ENCODE measurements at places on chromosomes 7 and 10.
A peak's percentile ranks its signal among the peaks of the same experiment; 100 is the strongest.

GRCh38 chr7:130970696-130971095, 236.7 kb upstream of the KLF14 start:
- no peak for DNase-seq

DNA sequence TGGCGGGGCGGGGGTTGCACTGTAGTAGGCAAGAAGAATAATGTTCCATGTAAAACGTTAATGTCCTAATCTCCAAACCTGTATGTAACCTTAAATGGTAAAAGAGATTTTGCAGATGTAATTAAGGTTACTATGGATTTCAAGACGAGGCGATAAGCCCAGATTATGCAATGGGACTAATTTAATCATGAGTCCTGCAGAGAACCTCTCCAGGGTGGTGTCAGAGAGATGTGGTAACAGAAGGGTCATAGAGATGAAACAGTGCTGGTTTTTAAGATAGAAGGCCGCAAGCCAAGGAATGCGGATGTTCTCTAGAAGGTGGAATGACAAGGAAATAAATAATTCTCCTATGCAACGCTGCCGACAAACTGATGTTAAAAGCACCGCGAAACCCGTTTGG, 57.1 kb downstream of the UBE3C start:
- no peak for DNase-seq

DNA sequence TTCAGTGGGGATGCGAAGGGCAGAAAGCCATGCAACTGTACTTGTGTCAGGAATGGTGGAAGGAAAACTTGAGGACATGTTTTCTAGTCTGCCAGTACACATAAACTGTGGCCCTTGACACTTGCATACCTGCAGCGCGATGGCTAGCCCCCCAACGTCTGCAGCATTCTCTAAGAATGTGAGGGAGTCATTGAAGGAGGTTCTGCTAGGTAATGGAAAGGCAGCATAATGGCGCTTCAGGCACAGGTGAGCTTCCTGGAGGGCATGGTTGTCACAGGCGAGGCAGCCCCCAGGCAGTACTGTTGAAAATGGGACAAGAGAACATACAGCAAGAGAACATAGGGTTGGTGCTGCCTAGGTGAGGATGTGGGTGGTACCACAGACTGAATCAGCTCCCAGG, 3.5 kb downstream of the LLCFC1 start:
- no peak for DNase-seq

DNA sequence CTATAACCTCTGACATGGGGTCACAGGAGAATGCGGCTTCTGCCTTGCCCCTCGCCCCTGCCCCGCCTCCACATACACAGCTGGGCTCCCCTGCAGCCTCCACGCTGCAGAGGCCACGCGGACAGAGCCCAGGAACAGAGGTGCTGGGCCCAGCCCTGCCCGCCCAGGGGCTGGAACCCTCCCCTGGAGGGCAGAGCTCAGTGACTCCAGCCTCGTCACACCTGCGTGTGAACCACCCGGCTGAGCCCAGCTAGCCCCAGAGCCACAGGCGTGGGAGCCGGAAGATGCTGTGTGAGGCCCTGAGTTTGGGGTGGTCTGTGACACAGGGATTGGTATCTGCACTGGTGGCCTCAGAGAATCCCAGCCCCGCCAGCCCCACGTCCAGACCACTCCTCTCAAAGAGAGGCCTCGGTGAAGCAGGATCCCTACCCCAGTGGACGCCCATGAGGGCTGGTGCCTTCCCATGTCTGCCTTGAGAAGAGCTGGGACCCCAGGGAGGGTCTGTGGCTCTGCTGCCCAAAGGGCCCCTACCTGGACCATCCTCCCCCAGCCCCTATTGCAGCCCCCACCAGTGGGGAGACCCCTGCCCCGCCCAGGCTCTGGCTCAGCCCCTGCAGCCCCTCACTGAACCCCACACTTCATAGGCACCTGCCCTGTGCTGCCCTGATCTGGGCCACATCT, 8.1 kb upstream of the ADAP1 start:
- no peak for DNase-seq

GRCh38 chr10:11934262-11934661, 108.3 kb downstream of the UPF2 start:
- no peak for DNase-seq

DNA sequence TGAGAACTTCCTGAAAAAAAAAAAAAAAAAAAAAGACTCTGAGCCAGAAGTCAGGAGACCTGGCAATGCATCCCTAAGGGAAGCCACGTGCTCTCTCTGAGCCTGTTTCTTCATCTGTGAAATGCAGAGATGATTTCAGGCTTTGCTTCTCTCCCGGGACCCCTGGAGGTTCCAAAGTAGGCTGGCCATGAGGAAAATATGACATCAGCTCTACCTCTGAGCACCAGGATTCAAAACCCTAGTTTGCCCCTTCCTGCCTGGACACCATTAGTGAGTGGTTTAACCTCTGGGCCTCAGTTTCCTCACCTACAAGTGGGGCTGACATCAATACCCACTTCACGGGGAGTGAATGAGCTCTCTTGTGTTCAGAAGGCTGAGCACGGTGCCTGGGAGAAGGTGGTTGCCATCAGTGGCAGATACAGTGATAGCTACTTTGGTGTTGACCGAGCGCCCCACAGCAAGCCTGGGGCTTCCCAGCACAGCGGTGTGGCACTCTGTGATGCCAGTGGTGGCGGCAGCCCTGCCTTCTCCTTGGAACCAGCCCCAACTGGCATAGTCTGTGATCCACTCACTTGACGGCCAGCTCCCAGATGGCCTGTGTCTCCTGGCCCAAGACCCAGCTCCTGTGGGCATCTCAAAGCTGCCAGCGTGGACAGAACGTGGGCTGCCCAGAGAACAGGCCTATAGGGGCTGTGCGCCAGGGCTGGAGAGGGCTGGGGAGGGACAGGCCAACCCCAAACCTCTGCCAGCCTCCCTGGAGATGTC, 153.1 kb upstream of the UNC5B start:
- no peak for DNase-seq

DNA sequence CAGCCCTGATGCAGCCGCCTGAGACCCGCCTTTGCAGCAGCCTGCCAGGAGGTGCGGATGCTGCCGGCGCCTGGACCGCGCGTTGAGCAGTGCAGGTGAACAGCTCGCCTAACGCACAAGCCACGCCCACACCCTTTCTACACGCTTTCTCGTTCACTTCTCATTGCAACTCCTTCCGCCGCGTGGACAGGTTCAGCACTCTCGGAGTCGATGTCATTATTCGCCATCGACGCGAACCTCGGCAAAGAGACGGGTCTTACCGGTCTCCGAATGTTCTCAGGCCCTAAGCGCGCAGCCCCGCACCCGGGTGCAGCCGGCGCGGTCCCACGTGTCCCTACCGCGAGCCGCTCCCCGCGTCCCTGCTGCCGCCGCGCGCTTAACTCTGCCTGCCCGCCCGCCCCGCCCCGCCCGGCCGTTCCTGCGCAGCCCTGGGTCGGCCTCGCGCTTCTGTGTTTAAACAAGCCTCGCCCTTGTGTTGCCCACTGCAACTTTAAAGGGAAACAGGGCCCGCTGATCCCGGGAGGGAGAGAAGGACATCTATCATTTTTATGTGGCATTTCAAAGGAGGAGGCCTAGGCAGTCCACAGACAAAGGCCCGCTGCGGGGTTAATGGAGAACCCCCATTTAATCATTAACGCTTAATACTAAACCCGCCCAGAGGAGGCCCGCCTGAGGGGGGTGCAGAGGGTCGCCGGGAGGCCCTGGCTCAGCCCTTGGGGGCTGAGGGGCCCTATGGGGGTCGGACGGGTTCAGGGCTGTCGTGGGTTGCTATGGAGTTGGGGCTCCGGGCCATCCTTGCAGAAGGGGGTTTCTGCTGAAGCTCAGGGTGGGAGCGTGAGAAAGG, 128.5 kb downstream of the WDR11 start:
- DNase-seq, result no peak

DNA sequence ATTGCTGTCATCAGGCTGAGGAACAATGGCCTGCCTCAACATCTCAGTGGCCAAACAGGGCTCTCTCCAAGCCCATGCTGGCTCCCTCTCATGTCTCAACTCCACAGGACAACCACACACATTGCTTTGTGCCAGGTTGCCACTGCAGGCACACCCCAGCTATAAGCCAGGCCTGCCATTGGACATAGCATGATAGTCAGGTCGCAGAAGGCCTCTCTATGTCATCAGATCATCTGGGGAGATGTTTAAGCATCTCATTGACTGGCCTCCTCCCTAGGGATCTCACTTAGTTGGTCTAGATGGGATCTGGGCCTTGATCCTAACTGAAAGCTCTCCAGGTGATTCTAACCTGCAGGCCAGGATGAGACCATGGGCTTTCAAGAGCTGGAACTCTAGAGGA, 257.2 kb downstream of the GRID1 start:
- no peak for DNase-seq

DNA sequence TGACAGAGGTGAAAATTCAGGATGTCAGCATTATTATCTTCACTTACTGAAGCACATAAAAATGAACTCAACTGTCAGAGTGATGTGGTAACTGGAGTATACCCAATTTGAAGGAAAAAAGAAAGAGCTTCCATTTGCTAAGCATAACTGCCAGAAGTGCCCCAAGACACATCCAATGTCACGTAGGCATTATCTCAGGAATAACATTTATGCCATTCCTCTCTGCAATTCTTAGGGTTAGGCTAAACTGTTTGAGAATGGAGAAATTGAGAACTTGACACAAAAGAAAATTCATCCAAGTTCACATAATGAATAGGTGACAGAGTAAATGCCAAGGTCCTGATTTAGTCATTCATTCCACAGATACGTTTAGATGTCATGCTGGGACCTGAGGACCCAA, 148.6 kb downstream of the GRM3 start:
- no peak for DNase-seq

DNA sequence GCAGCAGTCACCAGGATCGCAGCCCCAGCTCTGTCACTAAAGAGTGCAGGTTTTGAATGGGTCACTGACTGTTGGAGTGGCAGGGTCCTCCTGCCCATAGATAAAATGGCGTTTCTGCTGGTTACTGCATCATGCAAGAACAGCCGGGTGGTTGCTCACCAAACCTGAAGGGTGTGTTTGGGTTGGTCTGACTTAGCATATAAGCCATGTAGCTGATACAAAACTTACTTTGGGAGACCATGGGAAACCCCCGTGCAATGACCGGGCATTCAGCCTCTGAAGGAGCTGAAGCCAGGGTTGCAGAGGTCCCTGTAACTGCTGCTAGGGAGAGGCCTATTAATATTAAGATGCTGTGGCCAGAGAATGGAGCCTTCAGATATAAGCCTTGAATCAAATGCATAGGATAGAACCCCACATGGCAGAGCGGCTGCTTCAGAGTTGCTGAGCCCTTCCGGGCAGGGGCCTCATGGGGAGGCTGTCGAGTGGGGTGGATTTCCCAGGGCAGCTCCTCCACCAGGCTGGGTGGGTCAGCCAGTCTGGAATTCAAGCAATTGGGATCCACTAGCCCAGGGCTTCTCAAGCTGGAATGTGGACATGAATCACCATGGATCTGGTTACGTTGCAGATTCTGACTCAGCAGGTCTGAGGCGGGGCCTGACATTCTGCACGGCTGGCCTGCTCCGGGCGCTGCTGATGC, 70.9 kb upstream of the CTBP2 start:
- peak; percentile 85 for DNase-seq

DNA sequence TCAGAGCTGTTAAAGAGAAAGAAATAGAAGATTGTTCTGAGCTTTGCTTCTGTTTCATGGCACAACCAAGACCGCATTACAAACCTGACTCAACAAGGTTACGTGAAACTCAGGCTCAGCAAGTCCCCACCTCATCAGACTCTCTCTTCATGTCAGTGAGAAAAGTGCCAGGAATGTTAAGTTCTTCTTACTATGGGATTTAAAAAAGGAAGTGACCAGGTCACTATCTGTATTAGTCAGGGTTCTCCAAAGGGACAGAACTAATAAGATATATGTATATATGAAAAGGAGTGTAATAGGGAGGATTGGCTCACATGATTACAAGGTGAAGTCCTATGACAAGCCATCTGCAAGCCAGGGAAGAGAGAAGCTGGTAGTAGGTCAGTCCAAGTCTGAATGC, 25.4 kb upstream of the PAPSS2 start:
- no peak for DNase-seq

GRCh38 chr10:71846816-71847215, 4.2 kb downstream of the PSAP start:
- DNase-seq, result no peak

GRCh38 chr10:21183025-21183424, 285.9 kb upstream of the NEBL start:
- no peak for DNase-seq

DNA sequence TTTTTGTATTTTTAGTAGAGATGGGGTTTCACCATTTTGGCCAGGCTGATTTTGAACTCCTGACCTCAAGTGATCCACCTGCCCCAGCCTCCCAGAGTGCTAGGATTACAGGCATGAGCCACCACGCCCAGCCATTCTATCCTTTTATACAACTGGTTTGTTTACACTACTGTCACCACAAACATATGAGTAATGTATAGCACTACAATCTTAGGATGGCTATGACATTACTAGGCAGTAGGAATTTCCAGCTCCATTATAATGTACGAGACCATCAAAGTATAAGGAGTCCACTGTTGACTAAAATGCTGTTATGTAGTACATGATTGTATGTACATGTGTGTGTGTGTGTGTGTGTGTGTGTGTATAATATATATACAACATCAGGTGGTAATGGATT, 1126.1 kb upstream of the LRRN3 start:
- no peak for DNase-seq

DNA sequence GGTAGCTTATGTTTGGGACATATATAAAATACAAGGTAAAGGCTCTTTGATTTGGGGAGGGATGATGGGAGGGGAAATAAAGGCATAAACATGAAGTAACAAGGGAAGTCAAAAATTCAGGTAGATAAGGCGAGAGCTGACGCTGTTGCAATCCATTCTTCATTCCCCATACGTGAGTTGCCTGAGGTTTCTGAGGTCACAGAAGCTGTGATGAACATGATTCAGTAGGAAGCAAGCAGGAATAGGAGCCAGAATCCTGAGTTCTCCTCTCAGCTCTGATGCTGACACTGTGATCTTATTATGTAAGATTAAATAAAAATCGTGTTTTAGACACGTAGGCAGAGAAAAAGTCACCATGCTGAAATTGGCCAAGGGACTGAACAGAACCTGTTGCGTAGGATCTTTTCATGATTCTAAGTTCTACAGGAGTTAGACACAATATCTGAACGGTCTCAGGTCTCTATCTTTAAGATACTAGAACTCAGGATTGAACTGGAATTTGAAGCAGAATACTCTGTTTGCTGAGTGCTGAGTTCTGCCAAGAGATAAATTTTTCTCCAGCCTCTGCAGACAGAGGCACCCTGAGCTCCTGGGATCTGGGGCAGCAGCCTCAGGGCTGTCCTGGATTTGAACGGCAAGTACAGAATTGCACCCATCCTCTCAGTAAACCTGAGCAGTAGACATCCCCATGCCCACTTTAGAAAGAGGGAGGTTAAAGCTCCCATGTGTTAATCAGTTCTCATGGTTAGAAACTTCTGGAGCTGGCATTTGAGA, 21.0 kb downstream of the KLF6 start:
- no peak for DNase-seq

DNA sequence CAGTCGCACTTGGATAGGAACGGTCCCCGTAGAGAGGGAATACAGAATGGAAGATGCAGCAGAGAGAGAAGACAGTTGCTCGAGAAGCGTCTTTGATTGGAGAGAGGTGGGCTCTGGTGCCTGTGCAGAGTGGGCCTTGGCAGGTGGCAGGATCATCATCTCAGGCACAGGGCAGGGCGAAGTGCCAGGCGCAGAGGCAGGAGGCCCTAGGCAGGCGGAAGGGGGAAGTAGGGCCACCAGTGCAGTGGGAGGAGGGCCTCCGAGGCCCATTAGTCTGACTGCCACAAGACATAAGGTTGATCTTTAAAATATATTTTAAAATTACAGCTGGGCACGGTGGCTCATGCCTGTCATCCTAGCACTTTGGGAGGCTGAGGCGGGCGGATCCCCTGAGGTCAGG, 10.1 kb downstream of the CARD11 start:
- DNase-seq, result no peak

GRCh38 chr7:47587351-47587750, 5.4 kb upstream of the TNS3 start:
- no peak for DNase-seq

GRCh38 chr7:47325337-47325736, 256.6 kb downstream of the TNS3 start:
- DNase-seq, result no peak

Data from fibroblast of skin of left biceps (primary cell).